ENCODE measurements at places on chromosomes 6 and 20.

DNA sequence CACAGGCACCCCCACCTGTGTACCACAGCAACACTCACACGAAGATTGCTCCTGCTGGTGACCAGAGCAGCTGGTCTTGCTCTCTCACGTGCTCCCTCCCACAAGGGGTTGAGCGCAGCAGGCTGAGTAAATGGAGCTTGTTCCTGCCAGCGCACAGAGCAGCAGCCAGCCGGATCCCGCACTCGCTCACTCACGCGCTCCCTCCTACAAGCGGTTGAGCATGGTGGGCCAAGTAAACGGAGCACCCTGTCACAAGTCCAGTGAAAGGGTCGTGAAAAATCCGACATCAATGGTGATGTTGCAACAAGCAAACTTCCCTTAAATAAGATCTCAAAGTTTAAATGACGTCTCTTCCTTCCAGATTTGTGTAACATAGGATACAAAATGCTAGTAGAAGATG lies 313.7 kb downstream of the FOXC1 start:
- no peak for DNase-seq

GRCh38 chr6:35473075-35473849 lies 5.1 kb downstream of the RPL10A start:
- no peak for DNase-seq

DNA sequence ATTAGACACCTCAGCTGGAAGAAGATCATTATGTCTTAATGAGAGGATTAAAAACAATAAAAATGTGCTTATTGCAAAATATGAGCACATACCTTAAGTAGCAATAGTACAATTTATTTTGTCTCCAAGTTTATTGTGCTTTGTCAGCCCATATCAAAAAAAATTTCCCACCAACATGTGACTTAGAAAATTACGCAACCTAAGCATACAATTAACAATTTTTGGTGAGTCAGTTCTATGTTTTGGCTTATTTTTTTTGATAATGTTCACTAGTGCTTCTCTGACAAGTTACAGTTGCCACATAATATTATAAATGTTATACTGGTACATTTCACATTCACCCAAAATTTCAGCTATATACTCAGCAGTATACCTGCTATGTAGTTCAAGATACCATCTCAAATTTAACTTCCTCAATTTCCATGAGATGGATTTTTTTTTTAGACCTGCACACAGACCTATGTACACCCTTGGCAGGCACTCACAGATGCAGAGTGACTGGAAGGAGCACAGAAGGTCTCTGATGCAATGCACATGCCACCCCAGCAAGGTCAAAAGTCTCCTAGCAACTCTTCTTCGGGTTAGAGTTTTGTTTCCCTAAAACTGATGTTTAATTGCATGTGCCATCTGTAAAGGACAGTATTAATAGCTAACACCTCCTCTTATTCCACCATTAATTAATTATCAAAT lies 112.4 kb downstream of the PRKN start:
- DNase-seq, result no peak

- no peak for DNase-seq
Measured at GRCh38 chr6:35203680-35204079, 10.1 kb upstream of the SCUBE3 start.

All from memory B cell (primary cell).